ENCODE measurements at places on chromosomes 2 and 18.
A peak's percentile ranks its signal among the peaks of the same experiment; 100 is the strongest.

GRCh38 chr2:182862091-182862490 lies 4.3 kb downstream of the FRZB start:
- DNase-seq: no peak

DNA sequence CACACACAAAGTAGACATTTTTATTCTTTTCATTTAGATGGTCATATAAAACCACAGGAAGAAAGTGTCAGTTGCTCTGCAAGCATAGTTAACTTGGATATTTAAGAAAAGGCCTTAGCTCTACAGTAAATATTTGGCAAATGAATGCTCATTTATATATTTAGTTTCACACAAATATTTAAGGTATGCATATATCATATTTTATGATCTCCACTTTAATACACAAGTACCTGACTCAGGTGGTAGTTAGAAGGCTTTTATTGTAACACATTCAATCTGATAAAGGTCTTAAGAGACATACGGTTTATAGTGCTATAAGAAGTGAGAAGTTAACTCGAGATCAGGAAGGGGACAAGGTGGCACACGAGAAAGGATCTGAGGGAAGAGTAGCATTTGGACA lies 363.1 kb downstream of the NBAS start:
- no peak for DNase-seq

- no peak for DNase-seq
Observed at GRCh38 chr2:111058264-111058663, 62.5 kb upstream of the BCL2L11 start.

DNA sequence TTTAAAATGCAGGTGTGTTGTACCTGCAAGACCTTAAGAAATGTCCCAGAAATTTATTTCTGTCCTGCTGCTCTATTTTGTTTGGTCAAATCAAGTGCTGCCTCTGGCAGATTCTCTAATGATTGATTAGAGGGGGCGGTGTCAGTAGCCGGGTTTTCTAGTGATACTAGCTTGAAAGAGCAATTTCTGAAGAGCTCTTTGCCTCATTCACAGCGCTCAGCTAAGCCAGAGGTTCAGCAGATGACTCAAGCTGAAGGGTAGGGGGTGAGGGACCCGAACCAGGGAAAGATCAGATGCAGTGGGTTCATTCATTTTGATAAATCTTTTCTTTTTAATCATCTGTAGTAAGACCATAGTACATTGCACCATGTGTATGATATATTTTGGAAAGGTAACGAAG lies 15.0 kb downstream of the ZBTB7C start:
- no peak for DNase-seq

- peak; percentile 46 for DNase-seq
Observed at GRCh38 chr2:241300000-241300399, 15.5 kb downstream of the HDLBP start.

DNA sequence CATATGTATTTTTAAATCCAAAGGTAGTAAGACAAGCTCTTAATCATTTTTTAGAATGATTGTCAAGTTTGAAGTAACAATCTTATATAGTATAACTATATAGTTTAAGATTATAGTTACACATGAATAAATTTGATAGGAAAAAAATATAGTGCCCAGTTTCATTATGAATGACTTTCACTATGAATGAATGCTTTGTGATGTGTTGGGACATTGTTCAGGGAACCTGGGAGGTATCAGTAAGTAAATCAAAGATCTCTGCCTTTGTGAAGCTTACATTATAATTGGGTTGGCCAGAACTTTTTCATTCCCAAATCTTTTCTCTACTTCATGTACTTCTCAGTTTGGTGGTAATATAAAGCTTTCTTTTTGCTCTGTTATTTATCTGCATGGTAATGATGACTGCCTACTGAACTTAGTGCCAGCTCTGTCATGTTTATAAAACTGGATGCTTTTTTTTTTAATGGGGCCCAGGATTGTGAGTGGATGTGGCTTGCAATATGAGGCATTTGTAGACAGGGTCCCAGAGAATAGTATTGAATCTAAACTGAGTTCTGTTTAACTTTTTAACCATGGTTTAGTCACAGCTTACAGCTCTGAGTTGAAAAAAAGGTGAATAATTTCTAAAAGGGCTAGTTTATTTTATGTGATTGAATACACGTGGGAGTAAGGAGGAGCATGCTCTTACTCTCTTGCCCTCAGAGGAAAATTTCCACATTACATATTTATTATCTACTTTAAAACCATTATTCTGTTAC lies 23.3 kb downstream of the GLS start:
- no peak for DNase-seq

DNA sequence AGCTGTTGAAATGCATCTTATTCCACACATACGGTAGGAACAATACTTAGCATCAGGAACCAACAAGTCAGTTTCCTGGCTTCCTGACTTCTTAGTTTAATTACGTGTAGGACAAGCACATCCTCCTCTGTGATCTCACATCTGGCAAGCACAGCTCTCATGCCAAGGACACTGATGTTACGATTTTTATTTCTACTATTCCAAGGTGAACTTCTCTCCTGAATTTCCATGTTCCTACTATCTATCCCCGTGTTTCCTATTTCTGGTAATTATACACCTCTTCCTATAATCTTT lies 374.0 kb downstream of the NCKAP5 start:
- no peak for DNase-seq

- DNase-seq: no peak
Observed at GRCh38 chr18:58213440-58213839, 169.4 kb downstream of the NEDD4L start.

DNA sequence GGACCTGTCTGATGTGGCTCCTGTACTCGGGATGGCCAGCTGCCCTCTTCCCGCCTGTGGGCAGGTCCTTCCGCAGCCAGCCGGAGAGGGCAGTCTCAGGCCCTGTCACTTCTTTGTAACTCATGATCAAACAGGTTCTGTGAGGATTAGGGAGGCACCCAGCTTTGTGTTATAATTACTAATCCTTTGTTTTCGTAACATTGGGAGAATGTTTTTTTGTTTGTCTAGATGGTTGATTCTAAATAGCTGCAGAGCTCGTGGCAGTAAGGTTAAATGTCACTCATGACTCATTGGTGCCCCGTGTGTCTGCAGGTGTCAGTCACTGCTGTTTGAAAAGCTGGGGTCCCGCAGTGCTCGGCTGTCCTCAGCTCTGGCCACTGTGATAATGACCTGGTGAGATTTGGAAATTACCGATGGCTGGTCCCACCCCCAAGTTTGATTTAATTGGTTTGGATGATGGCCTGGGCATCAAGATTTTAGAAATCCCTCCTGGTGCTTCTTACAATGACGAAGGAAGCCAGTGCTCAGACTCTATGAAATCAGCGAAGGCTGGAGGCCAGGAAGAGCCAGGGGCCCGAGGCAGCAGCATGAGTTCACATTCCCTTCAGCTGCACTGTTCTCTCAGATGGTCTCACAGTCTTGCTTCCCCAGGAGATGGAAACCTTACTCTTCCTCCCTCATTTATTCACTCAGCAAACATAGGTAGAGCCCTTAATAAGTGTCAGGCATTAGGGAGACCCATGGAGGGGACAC lies 172.8 kb downstream of the VAPA start:
- no peak for DNase-seq

- peak; percentile 83 for DNase-seq
Observed at GRCh38 chr2:37672104-37672869, 845 bp upstream of the CDC42EP3 start.

All from activated T-cell treated with anti-CD3 and anti-CD28 coated beads, Interleukin-2, amount 50 U/mL, for 24 hours (primary cell).